ENCODE measurements at places on chromosomes 5 and 9.

- no peak for DNase-seq
These were observed 140.9 kb upstream of the TLX3 start for GRCh38 chr5:171168171-171168570.

DNA sequence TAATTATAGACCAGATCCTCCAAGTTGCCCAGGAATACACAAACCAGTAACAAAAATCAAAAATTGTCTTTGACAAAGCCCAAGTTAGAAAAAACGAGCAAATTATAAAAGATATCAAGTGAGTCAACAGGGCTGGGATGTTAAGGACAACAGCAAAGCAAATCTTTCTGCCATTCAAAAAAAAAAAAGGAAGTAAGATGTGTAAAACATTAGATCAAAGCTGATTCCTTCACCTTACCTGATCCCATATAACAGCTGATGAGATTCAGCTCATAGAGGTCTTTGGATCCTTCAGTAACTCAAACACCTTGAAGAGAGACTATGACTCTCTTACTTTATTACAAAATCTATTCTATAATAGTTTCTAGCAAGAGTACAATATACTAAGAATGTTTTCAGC, 100.9 kb downstream of the STRBP start:
- no peak for DNase-seq

DNA sequence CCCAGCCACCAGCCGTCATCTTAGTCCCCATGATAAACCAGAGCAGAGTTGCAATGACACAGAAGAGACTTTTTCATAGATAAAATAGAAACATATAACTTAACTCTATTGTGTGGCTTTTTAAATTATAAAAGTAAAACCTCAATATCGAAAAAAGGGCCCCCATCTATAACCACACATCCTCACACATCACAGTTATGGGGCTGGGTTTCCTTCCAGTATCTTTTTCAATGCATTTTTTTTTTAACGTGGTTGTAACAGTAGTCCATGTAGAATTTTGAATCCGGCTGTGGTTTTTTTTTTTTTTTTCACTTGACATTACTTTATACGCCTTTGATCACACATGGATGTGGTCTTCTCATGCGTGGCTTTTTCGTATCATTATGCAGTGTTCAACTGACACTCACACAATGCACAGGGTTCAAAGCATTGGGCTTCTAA, 77.4 kb downstream of the CFAP77 start:
- DNase-seq, result no peak

DNA sequence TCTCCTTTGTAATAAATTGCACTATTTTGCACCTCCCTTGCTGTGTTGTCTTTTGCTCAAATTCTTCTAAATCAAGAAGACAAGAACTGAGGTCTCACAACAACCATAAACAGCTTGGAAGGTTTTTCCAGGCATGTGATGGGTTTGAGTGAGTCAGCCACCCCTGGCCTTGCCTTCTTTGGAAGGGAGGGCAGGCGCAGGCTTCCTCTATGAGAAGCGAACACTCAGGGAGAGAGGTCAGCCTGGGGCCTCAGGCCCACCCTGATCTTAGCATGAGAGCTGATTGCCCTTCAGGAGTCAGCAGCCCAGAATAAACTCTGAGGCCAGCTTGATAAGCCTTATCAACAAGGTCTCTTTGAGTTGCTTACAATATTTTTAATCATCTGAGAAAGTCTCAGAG, 31.6 kb downstream of the S1PR3 start:
- DNase-seq, result no peak

GRCh38 chr9:33472171-33472880, 1.4 kb downstream of the NOL6 start:
- DNase-seq, result no peak

GRCh38 chr9:110283751-110284150, 27.4 kb upstream of the TXN start:
- no peak for DNase-seq

DNA sequence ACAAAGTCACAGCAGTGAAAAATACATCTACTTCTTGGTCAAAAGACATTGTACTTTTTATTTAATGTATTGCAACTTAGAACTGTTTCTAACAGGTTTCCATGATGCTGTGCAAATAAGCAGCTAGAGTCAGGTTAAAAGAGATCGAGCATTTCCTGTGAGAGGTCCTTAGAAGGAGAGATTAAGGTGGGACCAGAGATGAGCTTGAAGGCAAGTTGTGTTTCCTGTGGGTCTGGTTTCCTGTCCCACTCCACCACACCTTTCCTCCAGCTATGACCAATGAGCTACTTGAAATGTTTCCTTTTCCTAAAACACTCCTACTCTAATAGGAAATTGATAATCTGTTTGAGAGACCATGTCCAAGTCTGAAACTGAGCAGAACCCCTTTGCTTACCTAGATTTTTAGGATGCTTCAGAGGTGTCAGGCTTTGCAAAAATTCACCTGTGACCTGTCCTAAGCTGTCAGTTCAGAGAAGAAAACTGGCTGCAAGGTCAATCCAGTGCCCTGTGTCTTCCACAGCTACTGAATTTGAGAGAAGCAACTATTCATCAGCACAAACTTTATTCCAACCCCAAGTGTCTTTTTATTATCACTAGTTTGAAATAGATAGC, 13.1 kb upstream of the RLN1 start:
- DNase-seq, result no peak

- no peak for DNase-seq
These were observed 149.5 kb upstream of the PHYKPL start for GRCh38 chr5:178381921-178382695.

GRCh38 chr9:38129366-38129765, 60.3 kb upstream of the SHB start:
- no peak for DNase-seq

GRCh38 chr9:107373809-107374208, 90.7 kb downstream of the RAD23B start:
- DNase-seq, result no peak

DNA sequence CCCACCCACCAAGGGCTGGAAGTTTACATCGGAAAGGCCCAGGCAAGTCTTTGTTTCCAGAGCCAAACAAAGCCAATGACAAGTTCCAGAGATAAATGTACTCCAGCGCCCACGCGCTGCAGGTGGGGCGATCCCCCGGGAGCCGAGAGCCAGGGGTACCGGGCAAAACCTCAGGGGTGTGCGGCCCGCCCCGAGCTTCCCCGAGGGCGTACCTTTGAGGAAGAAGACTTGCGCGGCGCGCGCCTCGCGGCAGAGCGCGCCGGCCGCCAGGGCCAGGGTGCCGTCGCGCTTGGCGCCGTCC, 671 bp downstream of the DUSP1 start:
- peak; percentile 49 for DNase-seq

GRCh38 chr9:71096421-71097108, 24.9 kb downstream of the TRPM3 start:
- no peak for DNase-seq

GRCh38 chr9:133958756-133959155, 33.4 kb downstream of the VAV2 start:
- DNase-seq, result no peak

GRCh38 chr5:109692852-109693251, 3.1 kb downstream of the MAN2A1 start:
- DNase-seq, result no peak

GRCh38 chr9:6484210-6484609, 71.2 kb downstream of the UHRF2 start:
- DNase-seq, result no peak

DNA sequence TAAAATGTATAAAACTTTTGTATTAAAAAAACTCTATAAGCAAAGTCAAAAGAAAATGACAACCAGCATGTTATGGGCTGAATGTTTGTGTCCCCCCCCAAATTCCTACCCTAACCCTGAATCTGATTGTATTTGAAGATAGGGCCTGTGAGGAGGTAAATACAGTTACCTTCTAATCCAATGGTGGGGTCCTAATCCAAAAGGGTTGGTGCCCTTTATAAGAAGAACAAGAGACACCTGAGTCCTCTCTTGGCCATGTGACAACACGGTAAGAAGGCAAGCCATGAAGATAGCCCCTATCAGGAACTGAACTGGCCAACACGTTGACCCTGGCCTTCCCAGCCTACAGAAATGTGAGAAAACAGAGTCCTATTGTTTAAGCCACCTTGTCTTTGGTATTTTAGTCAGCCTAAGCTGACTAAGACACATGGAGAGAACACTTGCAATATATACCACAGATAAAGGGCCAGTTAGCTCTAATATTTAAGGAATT, 49.7 kb upstream of the AKNA start:
- no peak for DNase-seq

- DNase-seq, result no peak
These were observed 17.4 kb upstream of the SEC16A start for GRCh38 chr9:136499935-136500910.

DNA sequence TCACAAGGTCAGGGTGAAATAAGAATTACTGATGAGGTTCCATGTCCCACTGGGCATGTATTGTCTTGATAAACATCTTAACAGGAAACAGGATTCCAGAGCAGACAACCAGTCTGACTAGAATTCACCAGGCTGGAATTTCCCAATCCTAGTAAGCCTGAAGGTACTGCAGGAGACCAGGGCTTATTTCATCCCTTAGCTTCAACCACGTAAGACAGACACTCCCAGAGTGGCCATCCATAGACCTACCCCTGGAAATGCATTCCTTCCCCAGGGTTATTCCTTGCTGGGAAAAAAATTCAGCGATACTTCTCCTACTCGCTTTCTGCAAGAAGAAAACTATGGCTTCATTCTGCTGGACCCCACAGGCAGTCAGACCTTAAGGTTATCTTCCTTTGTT, 785.4 kb downstream of the NR2F1-AS1 start:
- DNase-seq, result no peak

- DNase-seq, result no peak
These were observed 22.1 kb downstream of the HMGXB3 start for GRCh38 chr5:150022681-150023080.

- DNase-seq, result no peak
These were observed 21.1 kb downstream of the TRAF1 start for GRCh38 chr9:120905315-120906164.

- DNase-seq, result no peak
These were observed 16.5 kb downstream of the CDK20 start for GRCh38 chr9:87957839-87958238.

- no peak for DNase-seq
These were observed 56.7 kb upstream of the ACTBL2 start for GRCh38 chr5:57539281-57539701.

GRCh38 chr5:139306197-139306596, 12.7 kb downstream of the MATR3 start:
- DNase-seq, result no peak

GRCh38 chr5:4017076-4017803, 421.6 kb downstream of the IRX1 start:
- no peak for DNase-seq

DNA sequence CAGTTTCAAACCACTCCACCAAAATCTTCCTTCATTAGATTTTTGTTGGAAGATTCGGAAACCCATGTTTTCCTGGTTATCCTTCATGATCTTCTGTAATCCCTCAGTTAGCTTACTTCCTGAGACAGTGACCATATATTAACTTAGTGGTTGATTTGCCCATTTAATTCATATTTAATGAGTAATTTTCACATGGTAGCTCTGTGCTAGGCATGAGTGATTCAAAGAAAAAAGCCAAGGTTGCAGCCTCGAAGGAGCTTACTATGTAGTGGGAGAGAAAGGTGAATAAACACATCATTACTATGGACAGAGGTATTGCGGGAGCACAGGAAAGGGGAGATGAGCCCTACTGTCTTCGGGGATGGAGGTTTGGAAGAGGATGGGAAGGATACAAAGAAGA, 158.5 kb downstream of the TLE1 start:
- DNase-seq, result no peak

DNA sequence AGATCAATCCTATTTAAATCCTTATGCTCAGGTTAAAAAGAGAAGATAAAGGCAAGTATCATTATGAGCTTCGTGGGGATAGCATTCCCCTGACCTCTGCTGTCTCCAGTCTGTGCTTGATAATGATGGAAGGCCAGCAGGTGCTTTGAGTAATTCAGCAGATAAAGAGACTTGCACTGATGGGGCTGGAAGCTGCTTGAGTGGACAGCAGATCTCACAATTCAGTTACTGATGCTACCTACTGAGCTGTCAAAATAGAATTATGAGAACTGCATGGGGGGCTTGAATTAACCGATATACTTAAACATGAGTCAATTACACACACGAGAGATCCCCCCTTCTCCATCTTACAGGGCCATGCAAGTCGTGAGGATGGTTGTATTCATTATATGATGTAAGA, 107.7 kb upstream of the GPR151 start:
- DNase-seq, result no peak

DNA sequence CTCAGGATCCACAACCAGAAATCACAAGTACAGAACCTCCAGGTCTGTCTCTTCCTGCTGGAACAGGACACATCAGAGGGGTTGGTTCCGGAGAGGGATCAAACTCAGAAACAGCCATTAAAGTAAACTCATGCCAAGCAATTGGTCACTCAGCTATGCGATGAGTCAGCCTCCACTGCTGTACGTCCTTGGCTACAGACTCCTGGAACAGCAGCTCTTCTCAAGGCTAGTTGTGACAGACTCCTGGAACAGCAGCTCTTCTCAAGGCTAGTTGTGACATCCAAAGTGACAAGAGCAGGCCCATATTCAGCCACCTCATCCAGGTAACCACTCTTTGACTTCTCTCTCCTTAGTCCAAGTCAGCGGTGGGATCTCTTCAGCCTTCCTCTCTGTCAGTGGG, at the start of gene SPINK13:
Gene SPINK13 (plus strand): TSS at position 229 of the 400 bp plus-strand sequence. CDS start 1,279 bp downstream, outside the sequence.
- no peak for DNase-seq

DNA sequence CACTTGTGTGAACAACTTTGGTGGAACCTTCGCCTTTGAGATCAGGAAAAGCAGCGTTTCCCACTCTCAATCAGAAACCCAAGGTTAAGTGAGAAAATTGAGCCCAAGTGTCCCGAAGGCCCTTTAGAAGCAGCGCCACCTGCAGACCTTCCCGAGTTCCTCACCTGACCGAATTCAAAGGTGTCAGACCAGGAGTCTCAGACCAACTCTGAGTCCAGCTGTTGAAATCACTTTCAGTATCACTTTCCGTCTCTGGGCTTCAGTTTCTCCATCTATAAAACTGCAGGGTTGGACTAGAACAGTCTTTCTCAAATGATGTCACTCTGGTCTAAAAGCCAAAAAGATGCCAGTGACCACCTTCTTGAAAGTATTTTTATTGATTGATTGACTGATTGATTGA, 31.7 kb upstream of the GRHPR start:
- DNase-seq, result no peak

- no peak for DNase-seq
These were observed 36.1 kb downstream of the LHFPL2 start for GRCh38 chr5:78612227-78613150.

GRCh38 chr9:33611358-33611757, 87.3 kb downstream of the ANKRD18B start:
- no peak for DNase-seq
